ENCODE measurements at places on chromosomes 6 and 20.
A peak's percentile ranks its signal among the peaks of the same experiment; 100 is the strongest.

DNA sequence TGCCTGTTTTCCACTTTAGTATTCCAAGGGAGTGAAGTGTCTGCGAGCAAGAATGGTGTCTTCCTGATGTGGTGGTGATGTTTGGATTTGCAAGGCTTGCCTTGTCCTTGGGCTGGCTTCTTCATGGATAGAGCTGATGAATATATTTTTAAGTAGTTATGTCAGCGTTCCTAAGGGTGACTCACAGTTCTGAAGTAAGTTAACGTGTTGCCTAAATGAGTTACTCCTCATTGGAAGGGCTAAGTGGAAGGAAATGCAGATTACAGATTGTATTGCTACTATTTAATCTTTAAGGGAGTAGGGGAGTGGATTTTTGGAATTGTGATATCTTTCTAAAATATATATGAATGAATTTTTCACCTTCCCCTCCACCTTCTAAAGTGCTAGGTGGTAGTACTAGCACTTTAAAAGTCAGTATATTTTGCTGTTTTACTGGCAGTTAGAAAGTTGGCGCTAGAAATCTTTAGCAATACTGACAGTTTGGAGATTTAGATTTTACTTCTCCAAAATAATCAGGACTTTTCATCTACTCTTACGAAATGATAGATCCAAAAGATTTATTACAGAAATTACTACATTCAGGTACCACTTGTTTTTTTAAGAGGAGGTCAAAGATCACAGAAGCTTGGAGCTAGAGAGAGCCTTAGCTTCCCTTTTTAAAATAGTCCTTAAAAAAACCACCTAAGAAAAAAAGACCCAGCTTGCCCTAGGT is 197.4 kb downstream of the JARID2 start:
- DNase-seq = no peak

GRCh38 chr6:93418408-93419303 is 703 bp downstream of the EPHA7 start:
- peak; percentile 53 for DNase-seq

DNA sequence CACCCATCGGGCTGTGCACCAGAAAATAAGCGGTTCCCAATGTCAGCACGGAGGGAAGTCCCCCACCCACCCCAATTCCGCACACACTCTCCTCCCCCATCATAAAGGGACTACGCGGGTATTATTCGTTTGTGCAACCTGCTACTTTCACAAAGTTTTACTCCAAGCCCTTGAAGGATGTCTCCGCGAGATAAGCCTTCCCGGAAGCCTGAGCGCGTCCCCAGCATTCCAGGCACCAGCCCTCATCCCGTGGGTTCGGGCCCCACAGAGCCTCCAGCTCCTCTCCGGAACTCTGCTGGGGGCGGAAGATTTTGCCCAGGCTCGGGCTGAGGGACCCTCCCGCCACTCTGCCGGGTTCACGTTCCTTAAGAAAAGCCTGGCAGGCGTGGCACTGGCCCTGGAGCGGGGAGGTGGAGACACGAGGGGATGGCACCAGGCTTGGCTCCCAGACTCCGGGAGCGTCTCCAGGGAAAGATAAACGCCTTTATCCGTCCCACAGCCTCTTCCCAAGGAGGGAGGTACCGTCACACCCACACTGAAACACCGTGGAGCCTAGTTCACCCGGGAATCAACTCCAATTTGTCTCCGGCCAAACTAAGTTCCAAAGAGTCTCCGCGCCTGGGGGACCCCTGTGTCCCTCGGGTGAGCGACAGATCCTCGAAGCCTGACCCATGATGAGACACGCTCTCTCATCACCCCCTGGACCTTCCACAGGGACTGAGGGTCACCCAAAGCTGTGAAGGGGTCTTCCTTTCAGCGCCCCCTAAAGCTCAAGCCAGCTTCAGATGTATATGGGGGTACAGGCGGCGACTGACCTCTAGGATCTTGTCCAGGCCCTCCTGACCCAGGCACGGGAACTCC is 934 bp downstream of the KCNK5 start:
- DNase-seq = no peak

DNA sequence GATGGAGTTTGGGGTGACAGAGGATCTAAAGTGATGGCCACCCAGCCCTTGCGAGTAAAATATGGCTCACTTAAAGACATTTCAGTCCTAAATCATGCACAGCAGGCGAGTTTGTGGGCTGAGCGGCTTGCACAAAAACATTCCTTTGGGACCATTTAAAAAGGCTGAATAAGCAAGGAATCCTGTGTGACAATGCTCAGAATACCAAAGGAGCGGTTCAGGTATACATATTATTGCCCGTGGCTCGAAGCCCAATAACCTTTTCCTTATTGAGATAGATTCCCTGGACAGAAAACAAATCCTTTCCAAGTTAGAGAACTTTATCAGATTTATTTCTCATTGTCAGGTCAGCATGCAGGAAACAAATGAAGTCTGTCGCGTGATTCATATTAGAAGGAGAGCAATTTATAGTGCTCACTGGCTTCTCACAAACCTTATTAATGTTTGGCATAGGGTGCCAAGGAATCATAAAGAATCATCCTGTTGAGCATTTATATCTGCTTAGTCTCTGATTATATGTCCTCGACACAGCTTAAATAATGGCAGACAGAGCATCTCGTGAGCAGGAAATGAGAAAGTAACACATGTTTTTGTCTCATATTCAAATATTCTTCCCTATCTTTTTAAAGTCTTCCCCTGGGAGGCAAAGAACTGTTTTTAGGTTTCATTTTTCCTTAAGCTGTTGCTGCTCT is 121.3 kb downstream of the TRMT11 start:
- no peak for DNase-seq

- peak; percentile 50 for DNase-seq
Measured at GRCh38 chr20:46928580-46929132, 34.0 kb downstream of the EYA2 start.

- DNase-seq = no peak
Measured at GRCh38 chr6:100304575-100304974, 160.1 kb downstream of the SIM1 start.

DNA sequence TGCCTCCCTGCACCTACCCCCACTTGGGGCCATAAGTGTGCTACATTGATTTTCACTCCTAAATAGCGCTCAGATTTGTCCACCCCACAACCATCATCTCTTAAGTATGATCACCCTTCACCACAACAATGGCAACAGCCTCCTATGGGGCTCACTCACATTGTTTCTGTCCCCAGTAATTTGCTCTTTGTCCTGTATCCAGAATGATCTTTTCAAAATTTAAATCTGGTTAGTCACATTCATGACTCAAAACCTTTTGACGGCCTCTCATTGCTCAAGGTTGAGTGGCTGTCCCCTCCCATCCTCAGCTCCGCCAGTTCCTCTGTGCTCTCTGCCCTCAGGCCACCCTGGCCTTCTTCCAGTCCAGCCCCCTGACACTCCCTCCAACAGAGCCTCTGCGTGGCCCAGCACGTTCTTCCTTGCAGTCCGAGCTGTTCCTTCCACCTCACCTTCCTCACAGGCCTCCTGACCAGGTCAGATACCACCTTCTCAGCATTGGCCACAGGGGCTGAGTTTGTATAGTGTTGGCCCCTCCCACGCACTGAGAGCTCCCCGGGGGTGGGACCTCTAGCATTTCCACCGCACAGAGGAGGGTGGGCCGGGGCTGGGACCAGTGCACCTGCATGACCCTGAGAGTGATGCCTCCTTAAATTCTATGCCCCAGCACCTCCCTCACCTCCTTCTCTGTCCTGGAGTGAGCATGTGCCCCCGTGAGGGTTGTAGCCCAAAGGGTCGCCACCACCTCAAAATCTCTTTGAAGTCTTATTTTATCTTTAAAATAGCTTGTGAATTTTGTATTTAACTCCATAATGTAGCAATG is 2.4 kb upstream of the PPP1R3G start:
- DNase-seq = no peak

- DNase-seq = no peak
Measured at GRCh38 chr6:40672087-40672486, 84.9 kb upstream of the LRFN2 start.

All from midbrain (tissue), 1 donor.